Renal cortical epithelial cell (primary cell): ENCODE measurements at places on chromosomes 7 and 10. TPM values are rescaled to one million over a fixed set of nuclear protein-coding genes. Genes with fewer than 3 reads are reported as not detected.

- DNase-seq: no peak
Observed at GRCh38 chr7:121099572-121099971, 111.1 kb downstream of the CPED1 start.

DNA sequence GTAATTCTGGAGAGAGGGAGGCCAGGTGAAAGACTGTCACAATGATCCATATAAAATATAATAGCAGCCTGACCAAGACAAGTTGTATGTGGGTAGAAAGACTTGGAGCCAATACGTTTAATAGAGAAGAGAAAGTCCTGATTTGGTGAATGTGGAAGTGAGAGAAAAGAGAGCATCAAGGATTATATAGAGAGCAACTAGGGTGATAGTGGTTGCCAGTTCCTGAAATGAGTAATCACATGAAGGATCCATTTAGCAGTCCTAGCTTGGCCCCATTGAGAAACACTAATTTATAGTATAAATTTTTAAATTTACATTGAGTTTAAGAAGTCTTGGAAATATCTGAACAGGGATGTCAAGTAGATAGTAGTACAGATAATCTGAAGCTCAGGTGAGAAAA is 74.0 kb downstream of the AASS start:
- DNase-seq: no peak

- DNase-seq: no peak
Observed at GRCh38 chr7:94396596-94396995, 1.9 kb downstream of the COL1A2 start.

- DNase-seq: peak; percentile 58
Observed at GRCh38 chr7:23472956-23473843, 2.9 kb upstream of the IGF2BP3 start.

GRCh38 chr7:11332186-11332864 is 358.7 kb downstream of the PHF14 start:
- DNase-seq: no peak

DNA sequence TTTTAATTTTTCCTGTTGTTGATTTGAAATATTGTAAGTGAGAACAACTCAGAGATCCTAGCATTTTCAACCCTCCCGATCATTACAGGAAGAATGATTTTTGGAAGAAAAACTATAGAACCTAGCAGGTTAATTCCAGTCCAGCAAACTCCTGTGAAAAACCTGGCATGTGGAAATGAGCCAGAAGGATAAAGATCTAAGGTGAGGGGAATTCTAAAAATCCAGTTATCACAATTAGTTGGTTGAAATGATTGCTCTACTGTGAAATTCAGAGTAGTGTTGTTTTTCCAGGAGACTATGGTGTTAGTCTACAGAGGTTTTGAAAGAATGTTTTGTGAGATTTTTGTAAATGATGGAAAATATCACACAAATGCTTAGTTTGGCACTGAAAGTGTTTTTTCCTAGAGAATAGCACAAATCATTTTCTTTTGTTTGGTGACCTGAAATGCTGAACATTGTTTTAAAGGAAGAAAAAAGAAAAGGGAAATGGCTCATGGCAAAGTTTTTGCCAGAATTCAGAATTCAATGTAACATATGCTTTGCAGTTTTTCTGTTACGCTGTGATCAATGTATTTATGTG is 152.4 kb upstream of the SLC26A5 start:
- no peak for DNase-seq

DNA sequence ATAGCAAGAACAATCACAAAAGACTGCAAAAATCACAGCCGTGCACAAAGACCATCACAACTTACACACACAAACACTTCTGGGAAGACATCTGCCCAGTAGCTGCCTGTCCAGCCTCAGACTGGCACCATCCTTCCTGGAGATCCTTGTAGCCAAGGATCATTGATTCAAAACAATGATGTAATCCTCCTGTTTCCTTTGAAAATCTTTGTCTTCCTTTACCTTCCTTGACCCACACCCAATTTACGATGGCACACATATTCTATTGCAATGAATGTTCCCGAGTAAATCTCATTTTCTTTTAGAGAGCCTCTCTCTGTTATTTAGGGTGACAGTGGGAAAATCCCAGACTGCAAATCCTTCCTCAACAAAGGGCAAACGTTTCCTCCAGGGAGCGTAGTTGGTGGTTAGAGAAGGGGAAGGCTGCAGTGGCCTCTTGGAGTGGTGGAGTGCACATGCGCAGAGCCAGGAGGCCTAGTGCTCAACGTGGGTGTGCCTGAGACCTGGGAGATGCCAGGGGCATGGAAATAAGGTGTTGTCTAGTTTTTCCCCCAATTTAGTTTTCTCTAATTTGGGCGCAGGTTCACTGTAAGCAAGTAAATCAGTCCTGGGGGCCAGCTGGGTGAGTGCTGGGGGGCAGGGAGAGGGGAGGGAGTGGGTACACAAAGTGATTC is 3.1 kb upstream of the INPP5A start:
- DNase-seq: peak; percentile 33

- peak; percentile 55 for DNase-seq
Observed at GRCh38 chr10:71246591-71247413, 34.4 kb downstream of the UNC5B start.

GRCh38 chr10:66924674-66925345 is 1.0 kb upstream of the LRRTM3 start:
- DNase-seq: no peak

DNA sequence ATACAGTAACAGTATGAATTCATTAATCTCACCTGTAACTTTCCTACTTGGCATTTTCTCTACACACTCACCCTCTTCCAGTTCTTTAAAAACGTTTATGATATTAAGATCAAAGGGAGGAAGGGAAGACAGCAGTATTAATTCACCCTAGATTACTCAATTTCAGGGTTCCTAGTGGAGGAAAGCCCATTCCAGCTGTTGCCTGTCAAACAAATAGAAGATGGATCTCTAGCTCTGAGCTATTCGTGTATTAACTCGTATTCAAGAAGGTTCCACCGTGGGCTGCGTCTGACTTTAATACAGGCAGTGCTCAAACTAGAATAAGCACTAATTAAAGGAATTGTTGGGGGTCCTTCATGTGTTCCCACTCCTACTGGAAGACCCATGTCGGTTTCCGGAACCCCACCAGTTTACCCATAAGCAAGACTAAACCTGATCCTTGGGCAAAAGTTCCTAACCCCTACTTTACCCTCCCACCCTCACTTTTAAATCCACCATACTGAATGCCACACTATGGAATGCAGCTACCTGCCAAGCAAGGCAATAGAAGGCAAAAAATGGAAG is 2.1 kb downstream of the NANOS1 start:
- DNase-seq: no peak

GRCh38 chr10:98273057-98273850 is 5.3 kb upstream of the LOXL4 start:
- DNase-seq: no peak

DNA sequence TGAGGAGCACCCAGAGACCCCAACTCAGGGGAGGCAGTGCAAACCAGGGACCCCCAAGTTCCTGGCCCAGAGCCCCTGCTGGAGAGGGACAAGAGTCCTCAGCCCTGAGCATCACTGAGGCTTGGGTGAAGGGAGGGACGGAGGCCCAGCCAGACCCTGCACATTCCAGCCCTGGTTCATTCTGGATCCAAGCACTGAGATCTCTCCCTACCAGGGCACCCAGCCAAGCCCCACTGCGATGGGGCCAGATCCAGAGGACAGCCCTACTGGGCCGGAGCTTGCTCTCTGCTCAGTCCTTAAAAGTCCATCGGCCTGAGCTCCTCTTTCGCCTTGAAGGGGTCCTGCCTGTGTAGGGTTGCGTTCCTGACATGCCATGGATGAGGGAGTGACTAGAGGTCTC is 40.5 kb upstream of the RABGEF1 start:
- DNase-seq: no peak

DNA sequence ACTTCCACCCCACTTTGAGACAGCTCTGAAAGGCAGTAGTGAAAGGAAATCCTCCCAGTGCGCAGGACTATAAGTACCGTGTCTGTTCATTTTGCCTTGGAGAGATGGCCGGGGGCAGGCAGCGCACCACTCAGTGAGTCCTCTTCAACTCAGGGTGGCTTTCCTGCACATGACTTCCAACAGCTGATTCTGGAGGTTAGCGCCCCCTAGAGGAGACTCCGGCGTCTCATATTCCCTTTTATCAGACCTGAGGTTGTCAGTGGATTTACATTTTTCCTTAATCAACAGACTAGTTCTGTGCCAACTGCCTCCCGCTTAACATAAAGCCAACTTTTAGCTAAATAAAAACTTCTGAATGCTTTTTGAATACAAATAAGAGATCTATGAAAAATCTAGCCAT is 101.0 kb downstream of the HERPUD2 start:
- no peak for DNase-seq

DNA sequence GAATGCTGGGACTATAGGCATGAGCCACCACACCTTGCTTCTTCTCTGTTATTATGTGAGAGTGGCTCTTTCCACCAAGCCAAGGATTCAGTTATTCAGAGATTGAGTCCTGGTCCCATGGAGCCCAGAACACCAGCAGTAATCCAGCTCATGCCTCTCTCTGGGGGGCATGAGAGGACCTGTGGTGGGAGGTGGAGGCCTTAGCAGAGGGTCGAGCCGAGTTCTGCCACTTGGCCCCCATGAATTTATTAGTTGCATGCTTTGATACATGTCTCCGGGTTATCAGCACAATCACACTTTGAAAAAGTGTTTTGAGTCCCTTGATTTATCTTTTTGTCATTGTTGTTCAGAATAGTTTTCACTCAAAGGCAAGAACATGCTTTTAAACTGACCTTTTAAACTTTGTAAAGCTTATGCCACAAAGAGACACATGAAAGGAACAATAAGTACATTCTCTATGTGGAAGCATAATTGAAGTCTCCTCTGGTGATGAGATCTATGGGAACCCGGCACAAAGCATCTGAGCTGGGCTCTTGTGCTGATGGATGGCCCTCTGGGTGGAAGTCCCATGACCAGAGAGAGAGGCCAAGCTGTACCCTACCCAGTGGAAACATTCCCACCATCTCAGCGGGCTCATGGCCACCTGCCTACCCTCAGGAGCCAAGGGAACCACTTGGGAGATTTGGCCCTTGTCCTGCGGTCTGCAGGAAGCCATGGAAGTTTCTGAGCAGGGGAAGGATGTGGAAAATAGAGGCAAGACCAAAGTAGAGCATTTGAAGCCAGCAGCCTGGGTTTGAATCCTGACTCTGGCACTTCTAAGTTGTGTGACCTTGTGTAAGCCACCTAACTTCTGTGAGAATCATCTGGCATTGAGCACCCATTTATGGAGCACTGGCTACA is 53.9 kb downstream of the MINDY4 start:
- no peak for DNase-seq

- no peak for DNase-seq
Observed at GRCh38 chr10:124733571-124734245, 10.5 kb downstream of the FAM53B start.

GRCh38 chr7:36315309-36315944 is 74.2 kb upstream of the ANLN start:
- DNase-seq: no peak

DNA sequence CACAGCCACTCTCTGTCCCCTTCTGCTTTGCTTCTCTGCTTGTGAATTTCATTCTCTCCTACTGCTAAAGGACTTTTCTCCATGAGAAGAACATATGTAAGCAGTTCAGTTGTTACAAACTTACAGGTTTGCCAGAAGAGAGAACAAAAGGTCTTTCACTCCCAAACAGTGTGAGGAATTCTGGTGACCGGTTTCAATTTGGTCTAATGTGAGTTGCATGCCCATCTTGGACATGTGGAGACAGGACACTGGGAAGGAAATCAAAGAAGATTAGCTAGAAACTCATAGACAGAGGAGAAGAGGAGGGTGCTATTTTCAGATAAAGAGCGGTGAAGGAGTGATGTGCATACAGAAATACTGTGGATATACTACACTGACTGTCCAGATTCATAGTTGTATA is 209.5 kb upstream of the INHBA start:
- DNase-seq: no peak

DNA sequence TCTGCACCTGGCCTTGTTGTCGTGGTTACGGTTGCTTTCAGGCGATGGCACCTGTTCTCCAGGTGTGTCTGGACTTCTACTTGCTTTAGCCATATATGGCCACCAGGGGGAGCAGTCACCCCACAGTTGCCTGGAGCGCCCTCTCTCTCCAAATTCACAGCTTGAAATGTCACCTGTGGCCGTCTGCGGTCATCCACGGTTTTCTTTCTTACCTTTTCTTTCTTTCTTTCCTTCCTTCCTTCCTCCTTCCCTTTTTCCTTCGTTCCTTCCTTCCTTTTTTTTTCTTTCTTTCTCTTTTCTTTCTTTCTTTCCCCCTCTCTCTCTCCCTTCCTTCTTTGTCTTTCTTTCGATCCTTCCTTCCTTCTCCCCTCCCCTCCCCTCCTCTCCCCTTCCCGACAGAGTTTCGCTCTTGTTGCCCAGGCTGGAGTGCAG is 150.5 kb upstream of the VKORC1L1 start:
- peak; percentile 29 for DNase-seq

- no peak for DNase-seq
Observed at GRCh38 chr7:111256391-111256790, 165.5 kb downstream of the LRRN3 start.

DNA sequence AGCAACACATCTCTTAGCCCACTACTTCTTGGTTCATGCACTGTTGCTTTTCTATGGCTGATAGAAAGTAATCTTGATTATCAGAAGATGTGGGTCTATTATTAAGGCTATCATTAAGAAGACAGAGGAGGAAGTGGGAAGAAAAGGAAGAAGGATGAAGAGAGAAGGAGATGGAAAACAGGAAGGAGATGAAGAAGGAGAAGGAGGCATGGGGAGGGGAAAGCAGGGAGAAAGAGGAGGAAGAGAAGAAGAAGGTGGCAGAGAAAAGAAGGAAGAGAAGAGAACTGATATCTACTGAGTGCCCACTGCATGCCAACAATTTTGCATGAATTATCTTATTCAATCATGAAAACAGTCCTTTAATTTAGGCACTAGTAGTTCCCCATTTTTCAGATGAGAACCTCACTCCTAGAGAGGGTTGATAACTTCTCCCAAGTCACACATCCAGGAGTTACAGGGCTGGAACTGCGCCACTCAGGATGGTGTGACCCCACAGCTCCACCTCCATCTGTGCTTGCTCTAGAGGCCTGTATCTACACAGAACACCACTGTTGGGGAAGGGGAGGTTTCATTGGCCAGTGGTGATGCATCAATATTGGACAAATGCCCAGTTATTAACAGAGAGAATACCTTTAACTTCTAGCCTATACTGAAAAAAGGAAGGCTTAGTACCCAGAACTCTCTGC is 147.4 kb downstream of the CXCL12 start:
- no peak for DNase-seq

- DNase-seq: no peak
Observed at GRCh38 chr10:95832216-95833041, 75.3 kb upstream of the CC2D2B start.

- DNase-seq: no peak
Observed at GRCh38 chr7:95304990-95305389, 19.3 kb downstream of the PON1 start.

FOXI2 gene
- total RNA-seq: not detected in 2 replicates

FGFBP3 gene
- 0.15 and 0.17 TPM in 2 replicates for total RNA-seq

DRGX gene
- total RNA-seq: not detected in 2 replicates

SPDYE2 gene
- total RNA-seq: 0.10 TPM in 1 of 2 replicates, not detected in the other

NPSR1 gene
- not detected in 2 replicates for total RNA-seq

NPY4R2 gene
- 1.6 TPM in 2 replicates for total RNA-seq

CDK1 gene
- total RNA-seq: 3.8 and 50.5 TPM in 2 replicates

TAS2R3 gene
- 2.3 TPM in 1 of 2 replicates, not detected in the other for total RNA-seq

LRIT1 gene
- not detected in 2 replicates for total RNA-seq
